ENCODE measurements at places on chromosomes 4 and X.

- DNase-seq, result no peak
Observed at GRCh38 chr4:7430368-7430964, 4.3 kb downstream of the PSAPL1 start.

DNA sequence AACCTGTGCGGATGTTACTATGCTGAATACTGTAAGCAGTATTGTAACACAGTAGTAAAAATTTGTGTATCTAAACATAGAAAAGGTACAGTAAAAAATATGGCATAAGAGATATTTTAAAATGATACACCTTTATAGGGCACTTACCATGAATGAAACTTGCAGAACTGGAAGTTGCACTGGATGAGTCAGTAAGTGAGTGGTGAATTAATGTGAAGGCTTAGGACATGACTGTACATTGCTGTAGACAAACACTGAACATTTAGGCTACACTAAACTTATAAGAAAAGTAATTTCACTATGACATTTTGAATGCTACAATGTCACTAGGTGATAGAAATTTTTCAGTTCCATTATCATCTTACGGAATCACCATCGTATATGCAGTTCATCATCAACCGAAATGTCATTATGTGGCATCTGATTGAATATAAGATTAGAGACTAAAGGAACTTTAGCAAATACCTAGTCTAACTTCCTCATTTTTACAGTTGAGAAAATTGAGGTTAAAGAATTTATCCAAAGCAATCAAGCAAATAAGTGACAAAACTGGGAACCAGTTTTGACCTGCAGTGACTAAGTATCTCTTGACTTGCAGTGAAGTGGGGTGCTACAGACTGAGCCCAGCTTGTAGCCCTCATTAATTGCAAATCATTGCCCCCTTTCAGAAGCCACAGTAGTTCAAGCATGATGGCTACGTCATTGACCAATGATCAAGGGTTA, 55.3 kb downstream of the EGF start:
- DNase-seq, result no peak

GRCh38 chr4:25343671-25344070, 31.1 kb downstream of the ZCCHC4 start:
- no peak for DNase-seq

GRCh38 chr4:86957215-86957614, 22.4 kb downstream of the AFF1 start:
- DNase-seq, result no peak

- DNase-seq, result peak; percentile 14
Observed at GRCh38 chrX:107565931-107566603, 62.2 kb upstream of the PRPS1 start.

- DNase-seq, result no peak
Observed at GRCh38 chrX:7261672-7262332, 113.8 kb upstream of the PUDP start.

GRCh38 chrX:100674705-100675104, 30.7 kb downstream of the SRPX2 start:
- DNase-seq, result no peak

- DNase-seq, result no peak
Observed at GRCh38 chrX:39442332-39442731, 641.1 kb downstream of the MID1IP1 start.

DNA sequence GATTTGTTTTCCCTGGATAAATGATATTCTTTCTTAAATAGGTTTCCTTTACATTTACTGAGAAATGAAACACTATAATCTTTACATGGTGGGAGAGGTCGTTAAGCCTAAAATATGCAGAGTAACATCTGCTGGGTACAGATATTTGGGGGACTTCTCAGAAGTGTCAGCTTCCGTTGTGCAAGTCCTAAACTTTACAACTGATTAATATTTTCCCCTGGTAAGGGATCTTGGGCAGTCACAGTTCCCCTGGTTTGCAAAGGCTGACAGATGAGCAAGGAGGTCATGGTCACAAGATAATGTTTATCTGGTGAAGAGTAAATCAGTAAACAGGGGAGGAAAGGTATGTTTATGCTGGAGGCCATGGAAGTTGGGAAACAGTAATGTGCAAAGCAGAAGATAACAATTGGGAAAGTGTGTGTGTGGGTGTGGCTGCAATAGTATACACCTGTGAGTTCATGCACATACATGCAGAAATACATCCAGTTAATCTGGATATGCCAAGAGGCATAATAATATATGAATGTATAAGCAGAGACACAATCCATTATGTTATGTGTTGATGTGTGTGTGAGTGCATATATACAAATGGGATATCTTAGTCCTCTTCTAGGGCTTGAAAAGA, 508.2 kb upstream of the FAM241A start:
- DNase-seq, result no peak
